ENCODE measurements at places on chromosomes 1 and 21.
A peak's percentile ranks its signal among the peaks of the same experiment; 100 is the strongest.

DNA sequence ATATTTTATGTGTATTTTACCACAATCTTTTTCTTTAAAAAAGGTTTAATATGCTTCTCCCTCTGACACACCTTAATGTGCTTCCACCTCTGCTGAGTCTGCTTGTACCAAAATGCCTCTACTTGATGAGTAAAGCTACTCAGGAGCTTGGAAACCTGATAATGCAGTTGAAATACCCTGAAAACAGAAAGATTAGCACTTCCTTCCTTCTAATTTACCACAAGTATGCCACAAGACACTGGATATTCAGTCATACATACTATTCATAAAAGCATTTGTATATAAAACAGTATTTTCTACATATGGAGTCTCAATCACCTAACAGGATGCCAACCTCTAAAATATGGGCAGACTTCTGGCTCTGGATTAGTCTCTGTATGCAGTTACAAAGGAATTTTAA is 55.0 kb downstream of the SLC35D1 start:
- no peak overlapping the region for H3K27ac ChIP-seq
- H3K4me3 ChIP-seq, result no peak overlapping the region
- peaks cover 2% of the 10 kb centered on the region for H3K4me1 ChIP-seq
- DNase-seq, result no peak

- H3K4me3 ChIP-seq, result no peak overlapping the region
- no peak overlapping the region for H3K27ac ChIP-seq
- peaks cover 6% of the 10 kb centered on the region for H3K27me3 ChIP-seq
- DNase-seq, result no peak
These were observed 159.0 kb upstream of the GALNT2 start for GRCh38 chr1:229907884-229908638.

DNA sequence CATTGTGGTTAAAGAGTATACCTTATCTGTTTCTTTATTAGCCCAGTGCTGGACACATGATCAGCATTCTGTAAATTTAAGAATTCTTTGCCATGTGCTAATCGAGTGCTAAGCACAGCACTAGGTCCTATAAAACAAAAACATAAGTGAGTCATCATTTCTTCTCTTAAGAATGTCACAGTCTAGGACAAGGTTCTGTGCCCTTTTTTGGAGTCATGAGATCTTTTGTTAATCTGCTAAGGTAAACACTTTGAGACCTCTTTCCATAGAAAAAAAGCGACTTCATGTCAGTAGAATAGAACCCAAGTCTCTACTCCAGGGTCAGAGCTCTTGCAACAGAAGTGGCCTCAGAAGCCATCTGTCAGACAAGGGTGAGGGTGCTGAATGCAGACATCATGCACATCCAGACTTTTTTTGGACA is 70.0 kb upstream of the NFIA start:
- no peaks in the 10 kb centered on the region for H3K27me3 ChIP-seq
- peaks cover 3% of the 10 kb centered on the region for H3K4me1 ChIP-seq
- H3K27ac ChIP-seq, result no peak overlapping the region
- DNase-seq, result no peak
- H3K4me3 ChIP-seq, result no peak overlapping the region

- H3K27me3 ChIP-seq, result peaks cover 16% of the 10 kb centered on the region
- H3K27ac ChIP-seq, result no peak overlapping the region
- H3K4me3 ChIP-seq, result no peak overlapping the region
- H3K4me1 ChIP-seq, result no peaks in the 10 kb centered on the region
- no peak for DNase-seq
These were observed 15.5 kb downstream of the CNIH3 start for GRCh38 chr1:224631462-224632115.

GRCh38 chr1:207282496-207283380 is 38.7 kb upstream of the CD55 start:
- no peak overlapping the region for H3K4me3 ChIP-seq
- H3K27me3 ChIP-seq, result no peaks in the 10 kb centered on the region
- peak overlapping the region; percentile 69 for H3K27ac ChIP-seq

GRCh38 chr1:153827168-153827964 is 52.2 kb downstream of the SLC27A3 start:
- H3K36me3 ChIP-seq, result peaks cover 4% of the 10 kb centered on the region
- no peak overlapping the region for H3K27ac ChIP-seq
- H3K4me3 ChIP-seq, result no peak overlapping the region
- no peak for DNase-seq
- no peaks in the 10 kb centered on the region for H3K27me3 ChIP-seq

GRCh38 chr1:72932025-72932424 is 649.7 kb upstream of the NEGR1 start:
- H3K36me3 ChIP-seq, result no peaks in the 10 kb centered on the region
- DNase-seq, result no peak
- H3K27me3 ChIP-seq, result no peaks in the 10 kb centered on the region
- H3K27ac ChIP-seq, result no peak overlapping the region

- no peaks in the 10 kb centered on the region for H3K4me1 ChIP-seq
- no peaks in the 10 kb centered on the region for H3K36me3 ChIP-seq
- no peaks in the 10 kb centered on the region for H3K27me3 ChIP-seq
- H3K27ac ChIP-seq, result no peak overlapping the region
These were observed 7.0 kb downstream of the PTCH2 start for GRCh38 chr1:44835738-44836675.

- H3K27ac ChIP-seq, result peak overlapping the region; percentile 93
- H3K4me1 ChIP-seq, result peaks cover 36% of the 10 kb centered on the region
- H3K36me3 ChIP-seq, result peaks cover under 1% of the 10 kb centered on the region
- DNase-seq, result no peak
- no peaks in the 10 kb centered on the region for H3K27me3 ChIP-seq
- no peak overlapping the region for H3K4me3 ChIP-seq
These were observed 1.4 kb downstream of the PFKFB2 start for GRCh38 chr1:207054491-207054890.

DNA sequence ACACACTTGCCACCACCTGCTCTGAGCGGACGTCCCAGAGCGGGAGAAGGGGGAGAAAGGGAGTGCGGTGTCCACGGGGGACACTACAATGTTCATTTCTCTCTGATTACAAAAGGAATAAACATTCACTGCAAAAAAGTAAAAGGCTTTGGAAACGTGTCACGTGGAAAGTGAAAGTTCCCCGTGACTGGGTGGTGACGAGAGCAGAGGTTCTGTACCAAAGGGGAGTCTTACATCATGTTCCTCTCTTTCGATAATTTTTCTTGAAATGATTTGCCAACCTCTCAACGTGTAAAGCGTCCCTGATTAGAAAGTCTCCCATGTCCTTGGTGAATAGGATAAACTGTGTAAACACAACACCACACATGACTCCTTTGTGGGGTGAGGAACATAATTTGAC is 22.0 kb upstream of the PRDM15 start:
- no peak overlapping the region for H3K27ac ChIP-seq
- H3K27me3 ChIP-seq, result no peaks in the 10 kb centered on the region
- DNase-seq, result no peak
- no peak overlapping the region for H3K4me3 ChIP-seq
- no peaks in the 10 kb centered on the region for H3K36me3 ChIP-seq

GRCh38 chr1:13960375-13960987 is 260.5 kb downstream of the PRDM2 start:
- H3K27ac ChIP-seq, result no peak overlapping the region
- DNase-seq, result peak; percentile 60
- no peaks in the 10 kb centered on the region for H3K4me1 ChIP-seq

GRCh38 chr1:57957576-57957975 is 533.7 kb upstream of the DAB1 start:
- H3K36me3 ChIP-seq, result no peaks in the 10 kb centered on the region
- no peaks in the 10 kb centered on the region for H3K4me1 ChIP-seq
- DNase-seq, result no peak
- H3K27ac ChIP-seq, result no peak overlapping the region
- no peaks in the 10 kb centered on the region for H3K27me3 ChIP-seq
- no peak overlapping the region for H3K4me3 ChIP-seq
